Lung (tissue), 17 donors: ENCODE measurements at places on chromosomes 1 and 21. TPM values are rescaled to one million over a fixed set of nuclear protein-coding genes. Genes with fewer than 3 reads are reported as not detected.

- DNase-seq: peak; percentile 32
Measured at GRCh38 chr1:207752456-207752998, 673 bp downstream of the CD46 start.

GRCh38 chr21:44303490-44303981 is 3.7 kb downstream of the PFKL start:
- DNase-seq: no peak

DNA sequence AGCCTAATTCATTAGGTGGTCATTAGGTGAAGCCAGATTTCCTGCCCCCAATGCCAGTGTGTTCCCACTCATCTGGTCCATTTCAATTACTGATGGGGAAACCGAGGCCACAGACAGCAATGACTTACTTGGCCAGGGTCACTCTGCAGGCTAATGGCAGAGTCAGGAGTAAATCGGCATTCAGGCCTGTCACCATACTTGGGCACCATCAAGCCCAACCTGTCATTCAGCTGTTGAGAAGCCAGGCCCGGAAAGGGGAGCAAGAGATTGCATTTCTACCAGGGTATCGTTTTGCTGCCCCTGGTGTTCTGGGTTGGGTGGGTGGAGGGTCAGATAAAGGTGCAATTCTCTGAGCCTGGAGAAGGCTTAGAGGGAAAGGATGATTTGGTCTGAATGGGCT is 8.0 kb upstream of the TMEM61 start:
- no peak for DNase-seq

- no peak for DNase-seq
Measured at GRCh38 chr1:39082010-39082799, 56.1 kb downstream of the NDUFS5 start.

GRCh38 chr1:21320410-21321108 is 30.3 kb upstream of the ECE1 start:
- no peak for DNase-seq

DNA sequence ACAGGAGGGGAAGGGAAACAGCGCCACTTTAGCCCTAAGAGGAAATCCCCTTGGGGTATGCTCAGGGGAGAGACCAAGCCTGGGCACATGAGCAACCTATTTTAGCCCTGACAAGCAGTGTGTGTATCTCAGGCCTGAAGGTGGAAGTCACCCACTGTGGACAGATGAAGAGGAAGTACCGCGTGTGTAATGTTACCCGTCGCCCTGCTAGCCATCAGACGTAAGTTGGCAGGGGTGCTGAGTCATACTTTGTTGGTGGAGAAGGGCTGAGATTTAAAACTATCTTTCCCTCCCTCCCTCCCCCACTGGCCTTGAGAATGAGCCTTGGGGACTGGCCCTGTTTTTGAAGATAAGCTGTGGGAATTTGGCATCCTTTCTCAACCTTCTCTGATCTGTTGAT is 11.2 kb downstream of the AGO1 start:
- no peak for DNase-seq

GRCh38 chr1:62870148-62870547 is 86.2 kb downstream of the ATG4C start:
- DNase-seq: no peak

- peak; percentile 24 for DNase-seq
Measured at GRCh38 chr1:203178821-203179666, 3.4 kb upstream of the MYBPH start.

DNA sequence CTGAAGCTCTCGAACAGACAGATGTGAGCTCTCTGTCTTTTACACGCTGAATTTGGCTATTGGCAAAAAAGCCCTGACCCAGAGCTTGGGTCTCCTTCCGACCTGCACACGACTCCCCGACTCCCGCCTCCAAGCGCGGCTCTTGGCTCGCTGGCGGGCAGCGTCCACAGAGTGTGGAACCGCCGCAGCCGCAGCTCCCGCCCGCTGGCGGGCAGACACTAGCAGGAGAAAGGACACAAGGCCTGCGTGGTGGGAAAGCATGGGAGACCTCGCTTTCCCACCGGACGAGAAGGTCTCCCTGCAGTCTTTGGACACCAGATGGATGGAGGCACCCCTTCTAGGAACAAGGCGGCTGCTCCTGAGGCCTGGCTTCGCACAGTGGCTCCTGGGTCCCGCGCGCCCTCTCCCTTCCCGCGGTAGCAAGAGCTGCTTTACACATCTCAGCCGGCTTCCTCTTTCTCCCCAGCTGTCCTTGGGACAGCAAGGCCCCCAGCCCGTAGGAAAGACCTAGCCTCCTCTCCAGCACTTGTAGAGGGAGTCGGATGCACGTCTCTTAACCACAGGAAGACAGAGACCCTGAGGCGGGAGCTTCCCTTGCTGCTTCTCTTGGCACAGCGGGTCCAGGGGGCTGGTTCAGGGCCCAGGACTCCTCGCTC is 92.1 kb downstream of the PRKAB2 start:
- DNase-seq: peak; percentile 45

DNA sequence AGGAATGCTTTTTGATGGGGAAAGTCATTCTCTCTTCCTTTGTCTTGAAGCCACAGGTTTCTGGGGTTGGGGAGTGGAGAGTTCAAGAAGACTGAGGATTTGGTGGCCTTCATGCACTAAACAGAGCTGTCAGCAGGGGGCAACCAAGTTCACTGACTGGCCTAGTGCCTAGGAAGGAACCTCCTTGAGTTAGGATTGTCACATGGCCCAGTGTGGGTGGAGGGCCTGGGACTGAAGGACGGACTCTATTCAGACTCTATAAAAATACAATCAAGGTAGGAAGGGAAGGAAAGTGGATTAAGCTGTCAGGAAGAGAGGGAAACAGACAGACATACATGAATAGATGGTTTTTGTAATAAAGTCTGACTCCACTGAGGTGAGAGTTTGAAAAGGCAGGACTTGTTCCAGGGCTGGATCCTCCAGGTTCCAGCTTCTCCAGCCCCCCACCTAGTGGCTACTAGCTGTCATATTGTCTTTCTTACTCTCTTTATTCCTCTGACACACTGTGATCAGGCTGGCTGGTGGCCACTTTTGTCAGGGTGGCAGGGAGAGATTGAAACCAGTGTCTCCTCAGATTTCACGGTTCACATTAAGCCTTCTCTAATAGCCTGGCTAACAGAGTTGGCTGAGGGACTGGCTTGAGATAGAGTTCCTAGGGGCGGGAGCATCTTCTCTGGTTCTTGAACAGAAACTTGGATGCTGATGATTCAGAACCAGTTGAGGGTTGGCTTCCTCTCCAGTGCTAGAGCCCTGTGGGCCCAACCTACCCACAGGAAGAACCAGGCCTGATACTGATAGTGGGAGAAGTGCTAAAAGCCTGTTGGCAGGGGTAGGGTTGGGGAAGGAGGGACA is 4.1 kb upstream of the SH3BGRL3 start:
- DNase-seq: peak; percentile 87

- DNase-seq: no peak
Measured at GRCh38 chr1:38834221-38834782, 25.3 kb downstream of the RRAGC start.

- no peak for DNase-seq
Measured at GRCh38 chr1:55970526-55971110, 608.7 kb downstream of the PLPP3 start.

DNA sequence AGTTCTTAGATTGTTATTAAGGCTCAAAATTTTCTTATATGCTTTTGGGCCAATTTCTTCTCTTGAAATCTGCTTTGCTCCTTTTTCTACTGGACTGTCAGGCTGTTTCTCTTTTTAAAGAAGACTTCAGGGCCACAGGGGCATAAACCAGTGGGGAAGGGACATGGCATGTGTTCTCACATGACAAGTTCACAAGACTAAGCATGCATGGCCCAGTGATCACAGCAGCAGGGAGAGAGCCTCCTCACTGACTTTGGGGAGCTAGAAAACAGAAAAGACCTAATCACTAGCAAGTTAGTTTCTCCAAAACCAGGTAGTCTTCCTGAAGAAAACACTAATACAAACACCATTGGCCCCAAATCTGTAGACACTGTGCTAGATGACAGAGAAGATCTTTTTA is 64.8 kb downstream of the RAB3GAP2 start:
- DNase-seq: no peak

DNA sequence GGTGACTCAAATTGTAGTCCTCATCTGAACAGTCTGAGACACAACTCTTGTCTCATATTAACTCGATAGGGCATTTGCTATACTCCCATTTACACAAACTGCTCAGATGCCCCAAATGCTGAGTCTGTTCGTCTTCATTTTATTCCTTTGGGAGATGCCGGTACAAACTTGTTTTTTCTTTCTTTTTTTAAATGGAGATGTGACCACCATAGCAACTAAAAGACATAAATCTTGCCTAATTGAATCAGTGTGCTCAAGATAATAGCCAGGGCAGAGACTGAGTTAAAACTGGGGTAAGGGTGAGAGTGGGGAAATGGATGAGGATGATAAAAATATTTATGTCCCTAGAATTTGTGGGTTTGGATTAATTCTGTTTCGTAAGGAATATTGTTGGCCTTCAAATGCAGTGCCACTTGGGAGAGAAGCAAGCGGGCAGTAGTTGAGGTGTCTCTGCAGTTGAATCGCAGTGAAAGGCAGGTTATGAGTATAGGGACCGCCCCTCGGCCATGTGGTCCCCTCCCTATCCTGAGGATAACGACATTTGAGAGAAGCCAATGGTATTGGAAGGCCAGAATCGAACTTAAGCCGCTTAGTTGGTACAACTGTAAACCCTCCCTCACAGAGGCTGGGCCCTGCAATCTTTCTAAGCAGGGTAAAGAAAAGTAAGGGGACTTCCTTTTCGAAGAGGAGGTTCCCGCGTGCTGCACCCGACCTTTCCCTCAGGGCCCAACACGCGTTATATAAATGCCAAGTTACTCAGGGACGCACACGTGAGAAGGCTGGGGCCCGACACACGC is 859 bp upstream of the LRRC8B start:
- DNase-seq: no peak

DNA sequence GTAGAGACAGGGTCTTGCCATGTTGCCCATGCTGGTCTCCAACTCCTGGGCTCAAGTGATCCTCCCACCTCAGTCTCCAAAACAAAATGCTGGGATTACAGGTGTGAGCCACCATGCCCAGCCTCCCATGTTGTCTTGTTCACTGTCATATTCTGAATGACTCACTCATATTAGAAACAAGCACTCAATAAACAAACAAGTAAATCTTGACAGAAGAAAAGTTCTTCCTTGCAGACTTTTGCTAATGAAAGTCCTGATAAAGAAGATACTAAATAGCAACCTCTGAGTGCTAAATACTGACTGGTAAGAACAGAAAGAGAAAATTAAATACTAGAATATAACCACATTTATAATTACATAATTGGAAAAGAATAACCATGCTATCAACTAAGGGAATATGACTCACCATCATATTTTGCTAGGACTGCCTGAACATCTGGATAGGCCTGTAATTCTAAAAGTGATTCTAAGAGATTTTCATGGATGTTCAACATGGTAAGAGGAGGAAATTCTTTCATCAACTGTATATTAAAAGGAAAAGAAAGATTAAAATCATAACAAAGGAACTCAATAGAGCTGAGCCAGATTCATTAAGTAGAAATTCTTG is 37.3 kb downstream of the ST7L start:
- no peak for DNase-seq

DNA sequence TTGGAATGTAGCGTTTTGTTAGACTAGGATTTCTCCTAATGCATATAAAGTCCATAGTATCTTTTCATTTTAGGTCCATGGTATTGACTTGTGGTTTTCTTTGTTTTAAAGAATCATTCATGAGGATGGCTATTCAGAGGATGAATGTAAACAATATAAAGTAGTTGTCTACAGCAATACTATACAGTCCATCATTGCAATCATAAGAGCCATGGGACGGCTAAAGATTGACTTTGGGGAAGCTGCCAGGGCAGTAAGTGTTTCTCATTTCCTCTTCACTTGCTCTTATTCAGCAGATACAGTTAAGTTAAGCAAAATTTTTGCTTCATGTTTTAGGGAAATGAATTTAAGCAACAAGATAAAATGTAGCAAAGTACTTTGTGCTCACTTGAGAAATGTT is 25.4 kb downstream of the GNAI3 start:
- no peak for DNase-seq

DNA sequence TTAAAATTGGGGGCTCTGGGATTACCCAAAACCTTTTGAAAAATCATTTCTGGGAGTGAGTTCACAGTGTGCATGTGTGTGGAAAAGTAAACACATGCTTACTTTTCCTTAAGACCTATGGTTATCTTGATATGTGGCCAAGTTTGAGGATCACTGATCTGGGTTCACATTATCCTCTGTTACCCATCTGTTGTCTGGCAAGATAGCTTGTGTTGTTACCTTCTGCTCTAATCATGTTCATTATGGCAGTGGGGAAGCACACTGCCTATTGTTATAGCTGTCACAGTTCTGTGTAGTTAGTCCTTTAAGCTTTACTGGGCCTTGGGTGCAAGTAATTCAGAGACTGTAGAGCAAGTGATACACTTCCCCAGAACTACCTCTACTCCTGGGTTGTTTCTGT is 5.0 kb downstream of the CTBS start:
- no peak for DNase-seq

GRCh38 chr1:161200421-161200991 is 1.7 kb upstream of the ADAMTS4 start:
- DNase-seq: no peak

GRCh38 chr1:7942214-7942921 is 1.7 kb upstream of the TNFRSF9 start:
- peak; percentile 76 for DNase-seq

- DNase-seq: no peak
Measured at GRCh38 chr1:167746988-167747655, 25.3 kb downstream of the MPZL1 start.

DNA sequence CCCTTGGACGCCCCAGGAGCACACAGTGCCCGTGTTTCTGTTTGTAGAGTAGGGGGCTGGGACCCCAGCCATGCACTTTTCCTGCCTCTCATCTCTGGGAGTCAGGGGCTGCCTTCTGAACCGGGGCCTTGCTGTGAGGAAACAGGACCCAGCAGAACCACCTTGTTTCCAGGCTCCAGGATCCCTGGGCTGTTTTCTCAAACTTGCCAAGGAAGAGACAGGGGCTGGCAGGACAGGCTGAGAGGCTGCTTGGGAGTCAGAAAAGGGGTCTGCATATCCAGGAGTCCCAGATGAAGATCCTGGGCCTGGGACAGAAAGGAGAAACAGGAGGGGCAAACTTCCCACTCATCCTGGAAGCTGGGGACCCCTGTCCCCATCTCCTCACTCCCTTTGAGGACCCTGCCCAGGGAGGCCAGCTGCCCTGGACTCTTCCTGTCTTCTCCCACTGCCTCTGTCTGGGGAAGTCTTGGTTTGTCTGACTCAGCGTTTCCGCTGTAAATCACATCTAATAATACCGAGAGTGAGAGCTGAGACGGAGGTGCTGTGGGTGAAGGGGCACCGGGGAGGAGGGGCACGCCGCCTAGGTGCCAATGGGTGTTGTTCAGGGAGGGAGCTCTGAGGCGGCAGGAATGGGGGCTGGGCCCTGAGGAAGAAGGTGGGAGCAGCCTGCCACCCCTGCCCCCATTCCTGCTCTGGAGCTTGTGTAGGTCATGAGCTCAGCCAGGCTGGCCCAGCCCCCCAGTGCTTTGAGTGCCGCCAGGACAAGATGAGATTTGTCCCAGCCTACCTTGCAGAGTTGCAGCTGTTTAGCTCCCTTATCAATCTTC is 16.7 kb downstream of the POU3F1 start:
- DNase-seq: peak; percentile 64

Gene PFKL
- total RNA-seq: 99.0 TPM

Gene CACHD1
- 16.0 TPM for total RNA-seq

Gene SLAMF9
- 0.74 TPM for total RNA-seq

Gene DISP1
- total RNA-seq: 12.8 TPM

Gene OR4F29
- not detected for total RNA-seq

Gene DYNLT5
- 29.3 TPM for total RNA-seq

Gene EVA1C
- 59.0 TPM for total RNA-seq

Gene SELL
- 15.1 TPM for total RNA-seq

Gene TMEM51
- total RNA-seq: 15.1 TPM
